ENCODE measurements at places on chromosomes 5 and 9. TPM values are rescaled to one million over a fixed set of nuclear protein-coding genes. Genes with fewer than 3 reads are reported as not detected.
A peak's percentile ranks its signal among the peaks of the same experiment; 100 is the strongest.

- no peak overlapping the region for H3K27ac ChIP-seq
- peaks cover 6% of the 10 kb centered on the region for H3K4me1 ChIP-seq
- H3K27me3 ChIP-seq, result no peaks in the 10 kb centered on the region
- H3K4me3 ChIP-seq, result no peak overlapping the region
- DNase-seq, result no peak
- no peaks in the 10 kb centered on the region for H3K36me3 ChIP-seq
Observed at GRCh38 chr9:136975644-136976043, 1.7 kb upstream of the PTGDS start.

DNA sequence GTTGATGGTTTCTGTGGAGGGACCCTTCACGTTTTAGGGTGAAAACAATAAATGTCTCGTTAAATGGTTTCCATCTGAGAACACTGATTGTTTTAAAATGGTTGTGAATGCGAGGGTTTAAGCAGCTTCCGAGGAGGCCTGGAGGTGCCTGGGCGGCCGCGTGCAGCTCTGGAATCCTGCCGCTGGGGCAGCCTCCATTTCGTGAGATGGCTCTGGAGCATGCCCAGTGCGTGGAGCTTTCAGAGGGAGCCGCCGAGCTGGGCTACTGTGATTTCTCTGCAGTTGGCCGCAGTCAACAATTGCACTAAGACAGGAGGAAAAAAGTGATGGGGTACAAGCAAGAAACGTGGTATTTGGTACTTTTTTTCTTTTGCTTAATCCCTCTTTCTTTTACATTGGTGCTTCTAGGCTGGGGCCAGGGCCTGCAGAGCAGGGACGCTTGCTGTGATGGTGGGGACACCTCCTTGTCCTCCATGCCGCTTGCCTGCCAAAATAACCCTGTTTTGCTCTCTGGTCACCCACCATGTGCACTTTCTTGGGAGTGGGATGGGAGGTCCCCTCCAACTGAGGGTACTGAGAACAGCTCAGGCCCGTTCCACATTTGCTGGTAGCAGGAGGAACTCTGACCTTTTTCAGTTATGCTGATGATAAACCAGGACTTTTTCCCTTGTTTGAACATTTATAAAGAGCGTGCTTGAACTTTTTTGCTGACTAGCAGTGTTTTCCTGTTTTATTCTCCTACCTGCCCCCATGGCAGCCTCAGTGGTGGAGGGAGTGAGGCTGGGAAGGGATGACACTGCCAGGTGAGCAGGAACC, 47.1 kb downstream of the EHMT1 start:
- no peaks in the 10 kb centered on the region for H3K27me3 ChIP-seq
- H3K36me3 ChIP-seq, result no peaks in the 10 kb centered on the region
- H3K4me3 ChIP-seq, result no peak overlapping the region
- peak overlapping the region; percentile 34 for H3K27ac ChIP-seq
- peak; percentile 54 for DNase-seq

ZNF879 gene
- total RNA-seq, result 2.5 TPM

TAS2R1 gene
- total RNA-seq, result not detected

DNA sequence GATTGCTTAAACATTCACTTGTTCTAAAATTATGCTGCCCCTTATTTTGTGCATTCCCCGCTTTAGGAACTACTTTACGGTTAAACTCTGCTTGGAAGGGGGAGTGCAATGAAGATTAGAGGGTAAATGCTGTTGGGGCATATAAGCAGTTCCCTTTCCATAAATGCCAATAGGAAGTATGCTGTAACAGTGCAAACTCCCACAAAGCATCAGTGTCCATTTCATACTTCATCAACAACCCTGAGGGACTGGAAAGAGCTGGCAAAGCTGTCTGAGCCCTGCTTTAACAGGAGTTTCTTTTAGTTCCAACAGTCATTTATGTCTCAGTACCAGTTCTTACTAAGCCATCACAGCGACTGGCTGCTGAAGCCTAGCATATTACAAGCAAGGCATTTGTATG, 1.8 kb downstream of the ACTL7A start:
- DNase-seq, result no peak
- H3K36me3 ChIP-seq, result no peaks in the 10 kb centered on the region
- H3K27ac ChIP-seq, result no peak overlapping the region
- H3K4me1 ChIP-seq, result no peaks in the 10 kb centered on the region

- H3K27ac ChIP-seq, result no peak overlapping the region
- H3K4me3 ChIP-seq, result no peak overlapping the region
- H3K4me1 ChIP-seq, result no peaks in the 10 kb centered on the region
- H3K36me3 ChIP-seq, result no peaks in the 10 kb centered on the region
Observed at GRCh38 chr5:172951371-172952033, 7.7 kb upstream of the RPL26L1 start.

IFNK gene
- total RNA-seq, result not detected

ZDHHC11B gene
- 4.1 TPM for total RNA-seq

PTGES gene
- 5.1 TPM for total RNA-seq

- H3K36me3 ChIP-seq, result no peaks in the 10 kb centered on the region
- no peak overlapping the region for H3K4me3 ChIP-seq
- H3K27ac ChIP-seq, result no peak overlapping the region
- no peaks in the 10 kb centered on the region for H3K27me3 ChIP-seq
- H3K4me1 ChIP-seq, result no peaks in the 10 kb centered on the region
- DNase-seq, result no peak
Observed at GRCh38 chr9:98427491-98427890, 172.0 kb upstream of the TBC1D2 start.

GRCh38 chr5:88190106-88190834, 78.4 kb downstream of the TMEM161B start:
- H3K27ac ChIP-seq, result no peak overlapping the region
- DNase-seq, result no peak
- H3K36me3 ChIP-seq, result no peaks in the 10 kb centered on the region

DNA sequence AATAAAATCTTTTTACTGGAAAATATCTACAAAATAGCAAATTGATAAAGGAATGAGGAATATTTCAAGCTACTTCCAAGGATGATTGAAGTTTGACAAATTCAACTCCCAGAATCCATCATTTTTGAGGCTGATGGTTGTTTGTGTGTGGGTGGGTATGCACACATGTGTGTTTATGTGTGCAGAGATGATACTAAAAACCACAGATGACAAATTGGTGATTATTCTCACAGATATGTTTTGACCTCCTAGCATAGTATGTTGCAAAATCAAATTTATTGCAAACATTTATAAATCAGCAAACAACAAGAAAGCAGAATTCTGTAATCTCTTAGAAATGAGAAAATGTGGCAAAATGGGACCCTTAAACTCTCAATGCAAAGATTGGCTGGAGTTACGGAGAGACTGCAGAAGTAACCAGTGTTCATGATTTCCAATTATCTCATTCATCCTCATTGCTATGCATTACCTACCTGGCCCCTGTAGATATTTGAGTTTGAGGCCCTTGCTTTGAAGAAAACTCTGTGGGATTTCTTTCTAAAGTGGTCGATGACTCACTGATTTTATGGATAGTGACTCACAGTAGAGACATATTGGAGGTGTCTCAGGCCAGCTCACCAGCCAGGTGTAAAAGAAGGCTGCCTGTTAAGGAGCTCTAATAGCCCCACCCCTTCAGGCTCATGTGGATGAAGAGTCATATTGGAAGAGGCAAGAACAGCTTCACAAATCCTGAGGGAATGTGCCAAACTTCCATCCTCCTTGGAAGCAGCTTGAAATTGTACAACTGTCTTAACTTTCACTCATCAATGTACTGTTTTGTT, 44.6 kb upstream of the TMC1 start:
- no peak overlapping the region for H3K4me3 ChIP-seq
- H3K36me3 ChIP-seq, result no peaks in the 10 kb centered on the region
- no peak overlapping the region for H3K27ac ChIP-seq
- H3K27me3 ChIP-seq, result no peaks in the 10 kb centered on the region

DNA sequence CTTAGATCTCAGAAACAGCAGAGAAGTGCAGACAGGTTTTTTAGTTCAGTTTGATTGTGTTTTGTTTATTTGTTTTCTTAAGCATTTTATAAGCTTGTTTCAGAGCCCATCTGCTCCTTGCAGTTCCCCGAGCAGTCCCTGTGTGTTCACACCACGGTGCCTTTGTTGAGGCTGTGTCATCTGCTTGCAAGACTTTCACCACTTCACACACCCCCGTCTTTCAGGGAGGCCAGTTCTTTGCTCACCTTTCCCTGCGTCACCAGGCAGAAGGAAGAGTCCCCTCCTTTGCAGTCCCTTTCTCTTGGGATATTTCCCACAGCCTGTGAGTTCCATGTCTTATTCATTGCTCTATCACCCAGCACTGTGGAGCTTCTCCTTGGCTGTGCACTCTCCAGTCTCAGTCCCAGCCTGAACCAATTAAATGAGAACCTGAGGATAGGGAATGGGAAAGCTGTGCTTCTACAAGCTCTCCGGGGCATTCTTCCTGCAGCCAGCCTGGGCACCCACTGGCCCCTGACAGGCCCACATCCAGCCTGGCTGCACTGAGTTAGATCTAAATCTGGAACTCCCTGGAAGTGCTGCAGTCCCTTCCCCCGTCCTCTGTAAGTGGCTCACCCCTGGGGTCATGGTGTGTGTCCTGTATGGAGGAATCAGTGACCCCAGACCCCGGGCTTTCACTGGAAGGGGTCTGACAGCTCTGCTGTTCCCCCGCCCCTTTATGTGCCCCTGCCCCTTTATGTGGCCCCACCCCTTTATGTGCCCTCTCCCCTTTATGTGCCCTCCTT, 5.5 kb downstream of the MVB12B start:
- H3K27me3 ChIP-seq, result no peaks in the 10 kb centered on the region
- no peak overlapping the region for H3K4me3 ChIP-seq
- H3K4me1 ChIP-seq, result peaks cover 2% of the 10 kb centered on the region
- no peak for DNase-seq
- no peaks in the 10 kb centered on the region for H3K36me3 ChIP-seq

DNA sequence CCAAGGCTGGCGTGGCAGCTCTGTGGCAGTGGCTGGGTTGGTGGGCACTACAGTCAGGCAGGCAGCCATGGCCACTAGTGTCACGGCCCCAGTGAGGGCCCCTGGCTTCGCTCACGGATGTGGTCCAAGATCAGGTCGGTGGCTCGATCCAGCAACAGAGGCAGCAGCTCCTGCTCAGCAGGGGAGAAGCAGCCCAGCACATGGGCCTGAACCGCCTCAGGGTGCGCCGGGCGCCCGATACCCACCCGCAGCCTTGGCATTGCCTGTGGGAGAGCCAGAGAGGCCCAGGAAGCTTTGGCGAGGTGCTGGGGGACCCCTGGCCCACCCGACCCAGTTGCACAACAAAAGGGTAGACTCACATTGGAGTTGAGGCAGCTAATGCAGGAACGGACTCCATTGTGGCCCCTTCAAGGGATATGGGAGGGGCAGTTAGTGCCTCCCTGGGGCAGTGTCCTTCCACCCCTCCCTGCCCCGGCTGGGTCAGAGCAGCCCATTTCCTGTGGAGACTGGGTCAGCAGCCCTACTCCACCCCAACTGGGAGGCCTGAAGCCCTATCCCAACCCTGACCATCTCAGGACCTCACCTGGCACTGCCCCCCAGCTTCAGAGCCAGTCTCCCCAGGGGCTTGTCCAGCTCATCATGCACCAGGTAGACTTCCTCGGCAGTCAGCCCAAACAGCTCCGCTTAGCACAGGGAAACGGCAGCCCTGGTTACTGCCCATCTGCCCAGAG, 1.3 kb downstream of the PTRH1 start:
- no peaks in the 10 kb centered on the region for H3K36me3 ChIP-seq
- H3K4me1 ChIP-seq, result peaks cover 8% of the 10 kb centered on the region
- DNase-seq, result no peak
- no peaks in the 10 kb centered on the region for H3K27me3 ChIP-seq
- no peak overlapping the region for H3K27ac ChIP-seq

SKIC3 gene
- 51.9 TPM for total RNA-seq

- H3K27me3 ChIP-seq, result no peaks in the 10 kb centered on the region
- H3K36me3 ChIP-seq, result no peaks in the 10 kb centered on the region
- no peaks in the 10 kb centered on the region for H3K4me1 ChIP-seq
Observed at GRCh38 chr5:107807431-107807830, 136.7 kb upstream of the EFNA5 start.

DNA sequence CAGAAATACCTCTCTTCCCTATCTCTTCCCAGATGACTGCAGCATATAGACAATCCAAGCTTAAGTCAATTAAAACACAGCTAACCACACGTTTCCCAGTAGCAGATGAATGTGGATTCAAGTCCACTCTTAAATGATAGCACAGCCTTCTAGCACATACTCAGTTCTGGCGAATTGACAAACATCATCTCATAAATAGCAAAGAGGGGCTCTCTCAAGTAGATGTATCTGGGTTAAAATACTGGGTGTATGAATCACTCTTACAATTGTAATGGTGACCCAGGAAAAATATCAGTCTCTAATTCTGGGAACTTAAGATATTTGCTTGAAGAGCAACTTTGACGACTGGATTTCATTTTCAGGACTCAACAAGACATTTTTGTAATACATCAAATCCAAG, 67.0 kb upstream of the HAPLN1 start:
- no peaks in the 10 kb centered on the region for H3K27me3 ChIP-seq
- no peak for DNase-seq
- no peaks in the 10 kb centered on the region for H3K4me1 ChIP-seq
- H3K4me3 ChIP-seq, result no peak overlapping the region
- H3K36me3 ChIP-seq, result no peaks in the 10 kb centered on the region
- no peak overlapping the region for H3K27ac ChIP-seq

- H3K36me3 ChIP-seq, result no peaks in the 10 kb centered on the region
- DNase-seq, result no peak
- no peaks in the 10 kb centered on the region for H3K4me1 ChIP-seq
- no peak overlapping the region for H3K4me3 ChIP-seq
- no peak overlapping the region for H3K27ac ChIP-seq
- no peaks in the 10 kb centered on the region for H3K27me3 ChIP-seq
Observed at GRCh38 chr9:107060062-107060461, 197.1 kb downstream of the ZNF462 start.

GRCh38 chr9:109716631-109717030, 63.4 kb upstream of the PALM2AKAP2 start:
- no peaks in the 10 kb centered on the region for H3K27me3 ChIP-seq
- H3K27ac ChIP-seq, result no peak overlapping the region
- H3K4me1 ChIP-seq, result no peaks in the 10 kb centered on the region
- no peaks in the 10 kb centered on the region for H3K36me3 ChIP-seq
- DNase-seq, result no peak
- H3K4me3 ChIP-seq, result no peak overlapping the region

RABEPK gene
- total RNA-seq, result 9.9 TPM

DNA sequence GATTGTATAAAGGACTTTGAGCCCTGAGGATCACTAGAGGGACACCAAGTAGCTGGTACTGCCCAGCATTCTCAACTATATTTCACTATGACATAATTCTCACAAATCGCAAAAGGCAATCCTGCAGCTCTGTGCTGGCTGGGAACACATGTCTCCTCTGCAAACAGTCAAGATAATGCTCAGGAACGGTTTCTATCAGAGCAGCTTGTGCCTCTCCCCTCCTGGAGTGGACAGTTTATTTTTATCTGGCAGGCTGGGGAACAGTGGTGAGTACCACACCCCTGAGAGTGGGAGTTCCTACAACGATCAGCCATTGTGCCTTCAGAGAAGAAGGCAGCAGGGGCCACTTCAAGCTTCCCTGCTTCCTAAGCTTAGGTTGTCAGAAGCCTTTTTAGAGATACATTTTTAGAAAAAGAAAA, 65.8 kb downstream of the ERAP1 start:
- no peaks in the 10 kb centered on the region for H3K27me3 ChIP-seq
- H3K4me3 ChIP-seq, result no peak overlapping the region
- no peak for DNase-seq
- no peaks in the 10 kb centered on the region for H3K4me1 ChIP-seq
- H3K36me3 ChIP-seq, result no peaks in the 10 kb centered on the region

APC gene
- 35.4 TPM for total RNA-seq

CDO1 gene
- 16.6 TPM for total RNA-seq

NMUR2 gene
- total RNA-seq, result not detected
